ENCODE measurements at places on chromosomes 3 and 15.

DNA sequence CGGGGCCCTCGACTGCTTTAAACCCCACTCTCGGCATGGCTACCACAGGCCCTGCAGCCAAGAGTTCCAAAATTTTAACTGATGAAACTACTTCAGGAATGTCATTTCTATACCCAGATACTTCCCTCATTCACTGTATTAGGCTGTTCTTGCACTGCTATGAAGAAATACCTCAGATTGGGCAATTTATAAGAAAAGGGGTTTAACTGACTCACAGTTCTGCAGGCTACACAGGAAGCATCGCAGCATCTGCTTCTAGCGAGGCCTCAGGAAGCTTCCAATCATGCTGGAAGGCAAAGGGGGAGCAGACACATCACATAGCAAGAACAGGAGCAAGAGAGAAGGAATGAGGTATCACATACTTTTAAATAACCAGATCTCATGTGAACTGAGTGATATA is 21.6 kb upstream of the ALCAM start:
- DNase-seq: no peak

DNA sequence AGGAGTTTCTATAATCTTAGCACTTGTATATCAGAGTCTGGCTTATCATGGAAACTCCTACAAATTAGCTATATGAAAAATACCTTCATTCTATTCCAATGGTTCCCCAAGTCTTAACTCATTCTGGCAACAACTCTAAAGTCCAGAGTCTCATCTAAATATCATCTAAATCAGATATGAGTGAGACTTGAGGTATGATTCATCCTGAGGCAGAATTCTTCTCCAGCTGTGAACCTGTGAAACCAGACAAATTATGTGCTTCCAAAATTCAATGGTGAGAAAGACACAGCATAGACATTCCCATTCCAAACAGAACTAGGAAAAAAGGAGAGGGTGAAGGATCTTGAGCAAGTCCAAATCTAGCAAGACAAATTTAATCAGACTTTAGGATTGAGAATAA is 138.8 kb downstream of the THRB start:
- no peak for DNase-seq

DNA sequence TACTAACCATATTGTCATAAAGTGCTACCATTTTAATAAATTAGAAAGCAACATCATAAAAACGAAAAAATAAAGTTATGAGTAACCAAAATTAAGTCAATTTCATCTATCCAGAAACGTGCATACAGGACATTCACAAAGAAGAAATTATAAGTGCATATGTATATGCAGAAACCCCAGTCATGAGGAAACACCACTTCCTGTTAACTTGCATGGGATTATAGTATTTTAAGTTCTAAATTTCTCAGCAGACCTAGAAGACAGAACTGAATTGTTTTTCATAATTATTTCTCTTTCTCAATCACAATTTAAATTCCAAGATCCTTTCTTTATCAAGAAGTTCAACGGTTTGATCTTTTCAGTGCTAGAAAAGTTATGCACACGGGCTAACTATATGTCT is 1.4 kb upstream of the KBTBD8 start:
- DNase-seq: no peak

DNA sequence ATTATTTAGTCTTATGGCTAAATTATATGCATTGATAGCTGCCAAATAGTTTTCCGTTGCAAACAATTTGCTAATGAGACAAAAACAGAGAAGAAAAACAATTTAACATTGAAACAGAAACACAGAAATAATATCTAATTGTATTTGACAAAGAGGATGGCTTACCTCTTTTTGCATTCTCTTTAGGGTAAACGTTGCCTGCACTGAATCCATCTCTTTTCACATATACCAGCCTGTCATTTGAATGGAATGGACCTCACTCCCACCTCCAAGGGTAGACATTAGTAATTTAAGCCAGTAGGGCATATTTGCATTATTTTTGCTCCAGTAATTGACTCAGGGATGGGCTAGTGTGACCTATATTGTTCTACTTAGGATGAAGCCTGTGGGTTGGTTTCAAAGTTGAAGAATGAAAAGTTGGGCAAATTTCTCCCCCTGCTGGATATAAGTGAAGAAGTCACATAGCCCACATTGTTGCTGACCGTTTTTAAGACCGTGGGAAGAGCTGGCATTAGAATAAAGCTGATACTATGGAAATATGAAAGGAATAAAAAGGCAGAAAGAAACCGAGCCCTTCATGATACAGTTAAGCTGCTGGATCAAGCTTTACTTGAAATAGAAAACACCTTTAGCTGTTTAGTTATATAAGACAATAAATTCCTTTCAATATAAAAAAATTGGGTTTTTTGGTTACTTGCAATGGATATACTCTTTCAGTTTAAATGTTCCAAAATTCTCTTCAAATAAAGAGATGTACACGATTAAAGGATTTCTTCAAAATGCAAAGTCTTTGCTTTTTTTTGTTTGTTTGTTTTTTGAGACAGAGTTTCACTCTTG is 26.9 kb downstream of the PIERCE2 start:
- peak; percentile 33 for DNase-seq

Measured in NCI-H226 (cell line).